H4 (cell line): ENCODE measurements at places on chromosomes 1 and 21. TPM values are rescaled to one million over a fixed set of nuclear protein-coding genes. Genes with fewer than 3 reads are reported as not detected.
A peak's percentile ranks its signal among the peaks of the same experiment; 100 is the strongest.

The GUCA2A gene
- not detected in 2 replicates for total RNA-seq

The BSND gene
- total RNA-seq, result not detected in 2 replicates

The LENEP gene
- not detected in 2 replicates for total RNA-seq

The BARHL2 gene
- total RNA-seq, result not detected in 2 replicates

DNA sequence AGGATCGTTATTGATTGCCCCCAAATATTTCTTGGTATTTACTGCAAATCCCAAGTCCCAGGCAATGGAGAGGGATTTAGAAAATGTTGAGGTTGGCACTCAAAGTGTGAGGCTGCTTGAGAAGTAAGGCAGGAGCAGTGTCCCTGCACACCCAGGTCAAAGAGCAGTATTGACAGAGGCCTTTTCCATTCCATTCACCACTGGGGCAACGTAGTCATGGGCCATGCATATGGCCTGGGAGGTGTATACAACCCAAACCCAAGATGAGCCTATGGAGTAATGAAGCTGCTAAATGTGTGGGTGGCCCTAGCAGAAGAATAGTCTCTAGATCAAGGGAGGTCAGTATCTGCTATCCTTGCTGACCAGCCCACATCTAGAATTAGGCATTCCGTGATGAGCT lies 245.6 kb downstream of the FOXD2 start:
- DNase-seq, result no peak

DNA sequence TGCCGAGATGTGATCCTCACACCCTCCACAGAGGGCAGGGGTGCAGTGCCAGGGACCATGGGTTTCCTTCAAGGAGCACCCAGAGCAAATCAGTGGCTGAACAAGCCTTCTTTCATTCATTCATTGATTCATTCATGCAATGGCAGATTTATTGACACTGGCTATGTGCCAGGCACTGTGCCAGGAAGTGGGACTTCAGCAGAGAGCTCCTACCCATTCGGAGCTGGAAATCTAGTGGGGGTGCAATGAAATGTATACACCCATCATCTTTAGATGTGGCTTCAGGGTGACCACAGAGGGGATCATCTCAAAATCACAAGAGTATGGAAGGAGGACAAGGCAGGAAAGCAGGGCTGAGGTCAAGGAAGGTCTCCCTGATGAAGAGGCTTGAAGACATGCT lies 18.9 kb downstream of the SLC6A9 start:
- DNase-seq, result no peak

- no peak for DNase-seq
Measured at GRCh38 chr1:157781048-157781447, 4.1 kb upstream of the FCRL2 start.

DNA sequence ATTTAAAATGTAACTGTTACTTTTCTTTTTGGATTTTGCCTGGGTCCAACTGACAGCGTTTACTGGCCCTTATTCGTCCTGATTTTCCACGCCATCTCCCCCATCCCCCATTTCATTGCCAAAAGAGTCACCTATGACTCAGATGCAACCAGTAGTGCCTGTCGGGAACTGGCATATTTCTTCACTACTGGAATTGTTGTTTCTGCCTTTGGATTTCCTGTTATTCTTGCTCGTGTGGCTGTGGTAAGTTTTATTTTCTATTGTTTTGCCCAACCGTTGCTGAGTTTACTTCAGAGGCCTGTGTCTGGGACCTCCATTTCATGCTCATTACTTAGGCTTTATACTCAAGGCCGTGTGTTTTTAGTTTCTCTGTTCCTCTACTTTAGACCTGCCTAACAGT lies 9.3 kb downstream of the LEPR start:
- DNase-seq, result peak; percentile 82
